Posterior vena cava (tissue), 2 donors: ENCODE measurements at places on chromosomes 12 and 14.
A peak's percentile ranks its signal among the peaks of the same experiment; 100 is the strongest.

- no peak for DNase-seq
Observed at GRCh38 chr12:33605757-33606156, 166.1 kb upstream of the SYT10 start.

DNA sequence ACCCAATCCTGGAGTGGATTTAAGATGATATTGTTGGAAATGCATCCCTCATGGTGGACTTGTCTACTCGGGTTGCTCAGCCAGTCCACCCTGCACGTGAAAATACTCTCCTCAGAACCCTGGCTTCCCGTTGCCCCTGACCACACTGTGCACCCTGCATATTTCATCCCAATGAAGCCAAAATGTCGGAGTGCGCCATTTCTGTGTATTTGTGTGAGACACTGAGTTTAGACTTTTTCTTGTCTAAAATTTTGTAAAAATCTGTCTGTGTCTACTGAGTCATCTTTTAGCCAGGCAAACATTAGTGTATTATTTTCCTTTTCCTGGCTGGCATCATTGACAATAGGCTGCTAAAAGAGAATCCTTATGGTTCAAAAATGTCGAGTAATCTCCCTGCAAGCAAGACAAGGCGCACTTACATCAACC lies 485 bp upstream of the PNMA1 start:
- DNase-seq, result no peak

DNA sequence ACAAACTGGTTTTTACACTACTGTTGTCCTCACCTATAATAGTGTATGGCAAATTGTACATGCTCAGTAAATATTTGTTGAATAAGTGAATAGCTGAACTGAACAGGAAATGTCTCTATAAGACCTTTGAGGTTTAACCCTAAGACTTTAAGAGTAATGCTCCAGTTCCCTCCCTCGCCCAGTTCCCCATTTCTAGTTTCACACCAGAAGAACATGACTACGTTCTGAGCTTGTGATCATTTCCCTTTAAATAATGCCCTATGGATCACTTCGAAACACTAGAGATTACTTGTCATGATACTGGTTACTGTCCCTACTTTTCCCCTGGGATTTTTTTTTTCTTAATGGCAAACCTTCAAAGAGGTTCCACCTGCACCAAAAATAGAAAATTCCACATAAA lies 69.3 kb downstream of the PRKD1 start:
- no peak for DNase-seq

DNA sequence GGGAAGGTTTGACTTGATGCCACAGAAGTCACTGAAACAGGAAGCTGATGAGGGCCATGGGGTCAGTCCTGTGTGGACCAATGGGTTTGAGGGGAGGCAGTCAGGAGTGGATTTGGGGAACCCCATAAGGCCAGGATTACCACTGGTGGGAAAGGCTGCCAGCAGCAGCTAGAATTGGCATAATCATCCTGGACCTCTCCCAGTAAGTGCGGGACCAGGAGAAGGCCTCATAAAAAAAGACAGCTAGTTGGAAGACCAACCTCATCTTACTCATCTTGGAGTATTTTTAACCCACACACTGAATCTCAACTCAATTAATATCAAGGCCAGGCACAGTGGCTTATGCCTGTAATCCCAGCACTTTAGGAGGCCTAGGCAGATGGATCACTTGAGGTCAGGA lies 22.7 kb downstream of the TBX3 start:
- DNase-seq, result no peak

- DNase-seq, result no peak
Observed at GRCh38 chr12:58576916-58577315, 343.4 kb downstream of the LRIG3 start.

- peak; percentile 76 for DNase-seq
Observed at GRCh38 chr14:74510223-74510931, 16.8 kb downstream of the ISCA2 start.

- DNase-seq, result peak; percentile 55
Observed at GRCh38 chr12:22190-22529, 44.4 kb upstream of the IQSEC3 start.

- no peak for DNase-seq
Observed at GRCh38 chr12:119681111-119681510, 13.2 kb downstream of the PRKAB1 start.

DNA sequence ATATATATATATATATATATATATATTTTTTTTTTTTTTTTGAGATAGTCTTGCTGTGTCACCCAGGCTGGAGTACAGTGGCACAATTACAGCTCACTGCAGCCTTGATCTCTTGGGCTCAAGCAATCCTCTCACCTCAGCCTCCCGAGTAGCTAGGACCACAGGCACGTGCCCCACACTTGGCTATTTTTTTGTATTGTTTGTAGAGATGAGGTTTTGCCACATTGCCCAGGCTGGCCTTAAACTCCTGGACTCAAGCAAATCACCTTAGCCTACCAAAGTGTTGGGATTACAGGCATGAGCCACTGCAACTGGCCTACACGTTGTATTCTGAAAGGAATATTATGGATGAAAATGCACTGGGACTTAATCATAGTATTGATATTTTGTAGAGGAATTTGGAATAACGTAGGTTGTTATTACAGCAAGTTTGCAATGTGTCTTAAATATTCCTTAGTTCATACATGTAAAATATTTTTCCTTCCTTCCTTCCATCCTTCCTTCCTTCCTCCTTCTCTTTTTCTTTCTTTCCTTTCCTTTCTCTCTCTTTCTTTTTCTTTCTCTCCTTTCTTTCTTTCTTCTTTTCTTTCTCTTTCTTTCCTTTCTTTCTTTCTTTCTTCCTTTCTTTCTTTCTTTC lies 862 bp downstream of the KLRB1 start:
- no peak for DNase-seq

GRCh38 chr14:105774001-105774400 lies 247.6 kb downstream of the TMEM121 start:
- no peak for DNase-seq

- DNase-seq, result no peak
Observed at GRCh38 chr12:114166362-114166761, 200.2 kb upstream of the RBM19 start.

- DNase-seq, result no peak
Observed at GRCh38 chr12:9319044-9319841, 111.0 kb upstream of the PZP start.

- no peak for DNase-seq
Observed at GRCh38 chr12:77253321-77253720, 188.0 kb upstream of the E2F7 start.

GRCh38 chr12:76346236-76346635 lies 2.0 kb downstream of the BBS10 start:
- no peak for DNase-seq

DNA sequence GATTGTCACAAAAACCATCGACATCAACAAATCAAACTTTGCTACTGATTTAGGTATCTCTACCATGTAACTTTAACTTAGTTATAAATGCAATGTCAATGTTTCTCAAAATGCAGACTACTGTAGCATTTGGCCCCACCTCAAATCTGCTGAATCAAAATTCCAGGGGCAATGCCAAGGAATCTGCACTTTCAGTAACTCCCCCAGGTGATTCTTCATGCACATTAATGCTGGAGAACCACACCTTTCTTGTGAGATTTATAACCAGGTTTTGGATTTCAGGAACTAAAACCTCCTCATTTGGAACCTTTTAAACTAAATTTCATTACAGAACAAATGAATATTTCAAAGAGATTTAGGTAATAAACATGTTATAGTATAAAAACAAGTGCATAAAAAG lies 4.9 kb downstream of the ATP2B1 start:
- DNase-seq, result no peak

- no peak for DNase-seq
Observed at GRCh38 chr12:40144023-40144422, 38.1 kb upstream of the SLC2A13 start.

DNA sequence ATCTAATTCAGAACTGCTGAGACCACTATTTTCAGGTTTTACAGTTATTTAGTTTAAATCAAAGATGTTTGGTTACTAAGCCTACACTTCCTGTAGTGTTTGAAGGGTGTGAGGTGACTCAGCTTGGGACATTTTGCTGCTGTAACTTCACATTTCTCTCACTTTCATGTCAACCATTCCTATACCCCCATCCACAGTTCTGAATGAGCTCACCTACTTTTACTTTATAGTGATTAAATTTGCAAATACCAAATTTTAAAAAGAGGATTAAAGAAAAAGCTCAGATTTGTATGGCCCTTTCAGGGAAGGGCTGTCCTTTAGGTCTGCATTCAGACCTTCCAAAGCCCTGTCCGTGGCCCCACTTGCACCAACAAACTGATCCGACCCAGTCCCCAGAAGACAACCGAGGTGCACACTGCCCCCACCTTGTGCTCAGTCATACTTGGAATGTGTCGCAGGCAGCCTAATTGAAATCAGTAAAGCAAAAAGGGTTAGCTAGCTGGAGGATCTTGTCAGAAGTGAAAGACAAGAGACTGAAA lies 174.4 kb downstream of the MON2 start:
- no peak for DNase-seq

DNA sequence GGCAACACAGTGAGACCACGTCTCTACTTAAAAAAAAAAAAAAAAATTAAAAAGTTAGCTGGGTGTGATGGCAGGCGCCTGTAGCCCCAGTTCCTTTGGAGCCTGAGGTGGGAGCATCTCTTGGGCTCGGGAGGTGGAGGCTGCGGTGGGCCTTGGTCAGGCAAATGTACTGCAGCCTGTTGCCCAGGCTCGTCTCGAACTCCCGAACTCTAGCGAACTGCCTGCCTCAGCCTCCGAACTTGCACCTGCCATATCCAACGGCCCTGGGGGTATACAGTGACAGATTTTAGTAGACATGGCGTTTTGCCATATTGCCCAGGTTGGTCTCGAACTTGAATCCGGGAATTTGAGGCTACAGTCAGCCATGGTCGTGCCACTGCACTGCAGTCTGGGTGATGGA lies 195.4 kb downstream of the ALG10 start:
- no peak for DNase-seq

DNA sequence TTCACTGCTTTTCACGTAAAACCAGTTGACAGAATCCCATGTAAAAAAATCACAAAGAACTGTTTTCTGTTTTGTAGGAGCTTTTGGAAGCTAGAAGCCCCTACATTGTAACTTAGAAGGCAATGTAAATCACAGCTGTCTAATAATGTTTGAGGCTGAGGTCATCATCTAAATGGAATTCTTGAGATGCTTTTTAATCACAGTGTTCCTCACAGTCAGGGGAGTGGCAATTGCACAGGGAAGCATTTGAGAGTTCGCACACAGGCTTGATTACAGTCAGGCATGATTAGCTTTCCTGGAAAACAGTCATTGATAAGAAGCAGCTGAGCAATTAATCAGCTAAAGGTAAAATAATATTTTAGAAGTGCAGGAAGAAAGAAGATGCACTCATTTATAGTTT lies 2.9 kb downstream of the SLC17A8 start:
- DNase-seq, result no peak

DNA sequence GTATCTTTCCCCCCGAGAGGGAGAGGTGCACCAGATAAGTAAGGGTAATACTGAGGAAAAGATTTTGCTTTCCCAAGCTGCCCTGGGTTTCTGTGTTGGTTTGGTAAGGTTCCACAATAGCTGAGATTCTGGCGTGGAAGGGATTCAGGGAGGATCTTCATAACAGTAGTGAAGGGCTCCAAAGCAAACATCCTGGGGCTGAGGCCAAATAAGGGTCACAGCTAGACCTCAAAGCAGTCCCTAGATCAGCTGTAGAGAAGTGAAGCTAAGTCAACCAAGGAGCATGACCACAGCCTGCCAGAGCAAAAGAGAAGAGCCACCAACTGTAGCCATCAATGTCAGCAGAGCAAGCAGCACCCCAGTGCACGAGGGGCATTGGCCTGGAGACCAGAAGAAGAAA lies 73.2 kb upstream of the SLC35F4 start:
- no peak for DNase-seq

DNA sequence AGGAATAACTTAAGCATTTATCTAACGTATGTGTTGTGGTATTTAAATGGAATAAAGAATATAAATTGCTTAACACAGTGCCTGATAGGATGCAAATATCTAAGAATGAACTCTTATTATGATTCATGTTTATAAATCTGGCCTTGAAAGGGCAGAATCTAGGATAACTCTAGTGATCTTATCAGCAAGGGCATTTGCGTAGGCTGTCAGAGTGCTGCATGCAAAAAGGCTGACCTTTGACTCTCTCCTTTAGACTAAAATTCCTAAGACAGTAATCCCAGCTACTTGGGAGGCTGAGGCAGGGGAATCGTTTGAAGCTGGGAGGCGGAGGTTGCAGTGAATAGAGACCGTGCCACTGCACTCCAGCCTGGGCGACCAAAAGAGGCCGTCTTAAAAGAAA lies 31.3 kb upstream of the ANP32D start:
- DNase-seq, result no peak

GRCh38 chr14:104596451-104596918 lies 8.1 kb downstream of the TMEM179 start:
- DNase-seq, result peak; percentile 48

GRCh38 chr14:54603362-54603761 lies 36.4 kb downstream of the SAMD4A start:
- no peak for DNase-seq

- no peak for DNase-seq
Observed at GRCh38 chr12:59823567-59823966, 227.7 kb downstream of the SLC16A7 start.

- DNase-seq, result peak; percentile 96
Observed at GRCh38 chr12:92745856-92746550, 43.2 kb downstream of the PLEKHG7 start.

GRCh38 chr14:99899578-99900178 lies 106.5 kb downstream of the EML1 start:
- no peak for DNase-seq

- no peak for DNase-seq
Observed at GRCh38 chr12:70070494-70071007, 172.7 kb upstream of the CNOT2 start.

GRCh38 chr12:98679611-98680005 lies 34.5 kb downstream of the APAF1 start:
- no peak for DNase-seq

GRCh38 chr12:79378496-79378895 lies 312.3 kb downstream of the PAWR start:
- DNase-seq, result no peak

- DNase-seq, result peak; percentile 78
Observed at GRCh38 chr12:49868449-49868848, 25.5 kb upstream of the BCDIN3D start.

DNA sequence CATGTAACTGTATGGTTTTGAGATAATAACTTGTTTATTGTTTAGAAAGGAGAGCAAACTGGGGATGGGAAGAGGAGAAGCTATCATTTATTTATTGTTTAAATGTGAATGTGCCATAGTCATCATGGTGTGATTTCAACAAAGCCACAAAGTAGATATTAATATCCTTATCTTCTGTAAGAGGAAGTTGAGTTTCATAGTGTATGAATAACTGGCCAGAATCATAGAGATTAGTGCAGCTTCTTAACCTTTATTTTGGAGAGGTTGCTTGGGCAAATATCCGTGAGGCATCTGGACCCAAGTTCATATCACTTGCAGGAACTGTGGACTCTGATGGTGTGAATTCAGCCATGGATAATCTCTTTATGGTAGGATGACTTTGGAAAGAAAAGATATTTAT lies 26.8 kb upstream of the LYZ start:
- DNase-seq, result no peak

GRCh38 chr12:80178846-80179245 lies 79.5 kb downstream of the OTOGL start:
- DNase-seq, result no peak

GRCh38 chr14:50864946-50865345 lies 6.9 kb upstream of the ABHD12B start:
- no peak for DNase-seq

- DNase-seq, result no peak
Observed at GRCh38 chr14:69183735-69184134, 7.6 kb upstream of the EXD2 start.

- no peak for DNase-seq
Observed at GRCh38 chr12:101127521-101128219, 82.4 kb downstream of the SLC5A8 start.
